ENCODE measurements at places on chromosomes 4 and X.

GRCh38 chr4:61373901-61374440 lies 173.8 kb downstream of the ADGRL3 start:
- no peak for DNase-seq

GRCh38 chrX:129239371-129239770 lies 283.9 kb downstream of the SMARCA1 start:
- no peak for DNase-seq

- no peak for DNase-seq
Observed at GRCh38 chrX:43735957-43736356, 79.9 kb downstream of the MAOA start.

GRCh38 chr4:21726255-21726815 lies 222.2 kb downstream of the KCNIP4 start:
- no peak for DNase-seq

- no peak for DNase-seq
Observed at GRCh38 chr4:80182237-80182866, 15.0 kb upstream of the PRDM8 start.

DNA sequence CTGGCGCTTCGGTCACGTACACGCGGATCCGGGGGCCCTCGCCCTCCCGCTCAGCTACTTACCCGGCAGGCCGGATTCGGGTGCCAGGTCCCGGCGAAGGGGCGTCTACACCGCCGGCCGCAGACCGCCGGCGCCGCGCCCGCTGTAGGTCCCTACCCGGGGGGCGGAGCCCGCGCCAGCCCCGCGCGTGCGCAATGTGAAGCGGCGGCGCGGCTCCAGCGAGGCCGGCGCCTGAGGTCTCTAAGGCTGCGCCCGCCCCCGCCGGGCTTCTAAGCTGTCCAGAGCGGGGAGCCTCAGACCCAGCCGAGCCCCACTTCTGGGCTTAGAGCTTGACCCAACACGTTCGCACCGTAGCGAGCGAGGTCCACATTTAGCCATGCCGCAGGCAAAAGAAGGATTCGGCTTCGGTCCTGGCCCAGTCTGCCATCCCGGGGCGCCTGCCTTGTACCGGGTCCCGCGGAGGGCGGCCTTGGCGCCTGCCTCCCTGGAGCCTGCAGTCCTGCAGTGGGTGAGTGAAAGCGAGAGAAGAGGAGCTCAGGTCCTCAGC lies at the start of gene ZNF518B:
Gene ZNF518B, minus strand, starts transcription at position 172 of the 547 bp plus-strand sequence. CDS start 11,098 bp downstream, outside the sequence.
- DNase-seq = no peak

GRCh38 chrX:41759817-41760216 lies 35.8 kb downstream of the GPR82 start:
- no peak for DNase-seq

GRCh38 chr4:106424426-106424825 lies 55.8 kb upstream of the GIMD1 start:
- DNase-seq = no peak

DNA sequence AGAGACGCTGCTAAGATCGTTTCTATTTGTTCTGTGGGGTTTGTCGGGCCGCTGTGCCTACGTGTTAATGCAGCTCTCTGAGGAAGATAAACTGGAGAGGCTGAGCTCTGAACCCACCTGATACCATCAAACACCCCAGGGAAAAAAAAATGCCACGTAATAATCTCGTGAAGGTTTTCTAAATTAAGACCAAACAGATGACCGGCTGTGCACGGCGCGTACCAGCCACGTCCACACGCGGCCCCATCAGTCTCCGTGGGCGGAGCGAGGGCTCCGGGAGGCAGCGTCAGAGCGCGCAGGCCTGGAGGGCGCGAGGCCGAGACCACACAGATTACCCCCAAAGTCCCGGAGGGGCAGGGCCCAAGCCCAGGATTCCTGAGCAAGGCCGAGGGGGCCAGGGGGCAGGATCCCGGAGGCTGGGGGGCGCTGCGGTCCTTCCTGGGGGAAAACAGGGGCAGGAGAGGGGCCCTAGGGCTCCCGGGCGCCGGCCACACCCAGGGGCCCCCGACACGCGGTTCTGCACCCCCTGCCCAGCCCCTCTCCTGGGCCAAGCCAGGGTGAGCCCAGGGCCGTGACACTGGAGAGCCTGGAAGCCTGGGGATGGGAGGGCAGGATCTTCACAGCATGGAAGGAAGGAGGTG lies 91.9 kb downstream of the FAM53A start:
- DNase-seq = no peak

- no peak for DNase-seq
Observed at GRCh38 chr4:167052631-167053091, 181.6 kb downstream of the SPOCK3 start.

DNA sequence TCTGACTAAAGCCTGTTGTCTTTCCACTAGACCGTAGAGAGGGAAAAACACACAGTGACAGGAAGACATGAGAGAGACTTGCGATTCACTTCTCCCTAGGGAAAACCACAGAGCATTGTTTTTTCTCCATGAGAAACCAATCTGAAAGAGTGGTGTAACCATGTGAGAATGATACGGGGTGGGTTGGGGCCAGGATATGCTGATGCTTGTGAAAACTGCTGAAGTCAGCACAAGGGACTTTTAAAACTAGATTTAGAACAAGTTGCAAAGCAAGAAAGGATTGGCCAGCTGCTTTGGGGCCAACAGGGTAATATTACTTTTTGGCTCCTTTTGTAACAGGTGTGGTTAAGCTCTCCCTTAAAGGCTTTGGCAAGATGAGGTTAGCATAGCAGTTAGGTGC lies 66.1 kb downstream of the NHSL2 start:
- no peak for DNase-seq

GRCh38 chr4:121077496-121077895 lies 5.2 kb upstream of the NDNF start:
- no peak for DNase-seq

DNA sequence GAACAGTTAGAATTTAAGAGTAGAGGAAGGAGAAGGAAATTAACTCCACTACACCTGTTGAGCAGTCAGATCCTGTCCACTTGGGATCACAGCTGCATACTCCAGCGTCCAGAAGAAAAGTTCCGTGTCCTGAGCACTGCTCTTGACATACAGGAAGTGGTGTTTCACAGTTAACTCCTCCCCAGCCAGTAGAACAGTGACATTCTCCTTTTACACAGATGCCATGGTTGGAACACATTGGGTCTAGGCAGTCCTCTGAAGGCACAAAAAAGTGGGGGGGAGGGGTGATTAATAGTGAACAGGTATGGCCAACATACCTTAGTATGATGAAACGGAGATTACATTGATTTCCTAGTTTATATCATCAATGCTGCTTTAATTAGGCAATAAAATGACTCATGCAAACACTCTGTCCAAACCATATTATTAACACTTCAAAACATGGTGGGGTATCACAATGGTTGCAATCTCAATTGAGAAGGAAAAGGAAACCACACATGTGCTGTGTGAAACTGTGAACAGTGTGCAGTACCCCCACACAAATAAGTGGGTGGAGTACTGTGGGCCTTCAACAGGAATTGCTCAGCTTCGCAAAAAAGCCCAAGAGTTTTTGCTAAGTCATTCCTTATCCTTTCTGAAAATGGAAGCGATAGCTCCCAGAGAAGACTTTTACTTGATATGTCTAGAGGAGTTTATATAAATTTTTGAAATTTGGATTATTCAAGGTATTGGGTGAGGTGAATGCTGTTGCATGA lies 295.6 kb downstream of the SH2D1A start:
- DNase-seq = no peak

DNA sequence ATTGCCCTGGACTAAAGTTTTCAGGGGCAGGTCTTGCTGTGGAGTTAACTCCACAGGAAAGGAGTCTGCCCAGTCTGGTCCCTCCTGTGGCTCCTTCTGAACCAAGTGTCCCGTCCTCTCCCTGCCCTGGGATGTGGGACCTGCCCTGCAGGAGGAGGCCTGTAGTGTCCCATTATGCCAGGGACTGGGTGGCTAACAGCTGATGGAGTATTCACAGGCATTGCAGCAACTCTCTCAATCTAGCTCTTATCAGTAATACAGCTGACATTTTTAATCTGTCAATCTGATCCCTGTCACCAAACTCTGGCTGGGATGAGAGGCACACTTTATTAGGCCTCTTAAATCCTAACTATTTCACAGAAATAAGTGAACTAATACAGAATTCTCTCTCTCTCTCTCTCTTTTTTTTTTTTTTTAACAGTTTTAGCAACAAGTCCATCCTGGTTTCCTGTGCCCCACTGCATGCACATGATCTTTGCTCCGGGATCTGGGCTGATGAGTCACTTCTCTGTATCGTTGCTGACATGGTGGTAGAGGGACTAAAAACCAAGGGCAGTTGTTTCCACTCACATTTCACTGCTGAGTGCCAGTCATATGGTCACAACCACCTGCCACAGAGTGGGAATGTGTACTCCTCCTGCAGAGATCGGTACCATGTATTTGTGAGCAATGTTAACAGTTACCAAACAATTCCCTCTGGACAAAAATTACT lies 39.1 kb downstream of the HAND2 start:
- DNase-seq = no peak

DNA sequence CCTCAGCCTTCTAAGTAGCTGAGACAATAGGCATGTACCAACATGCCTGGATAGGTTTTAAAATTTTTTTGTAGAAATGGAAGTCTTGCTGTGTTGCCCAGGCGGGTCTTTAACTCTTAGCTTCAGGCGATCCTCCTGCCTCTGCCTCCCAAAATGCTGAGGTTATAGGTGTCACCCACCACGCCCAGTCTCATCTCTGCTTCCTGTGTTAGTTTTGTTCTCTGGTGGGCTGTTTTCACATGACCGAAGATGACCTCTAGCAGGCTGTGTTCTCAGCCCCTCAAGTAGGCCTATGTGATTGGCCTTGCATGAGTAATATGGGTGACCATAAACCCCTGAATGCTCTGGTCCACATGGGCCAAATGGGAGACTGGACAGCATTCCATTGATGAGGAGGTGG lies 56.8 kb upstream of the MSANTD1 start:
- DNase-seq = no peak

DNA sequence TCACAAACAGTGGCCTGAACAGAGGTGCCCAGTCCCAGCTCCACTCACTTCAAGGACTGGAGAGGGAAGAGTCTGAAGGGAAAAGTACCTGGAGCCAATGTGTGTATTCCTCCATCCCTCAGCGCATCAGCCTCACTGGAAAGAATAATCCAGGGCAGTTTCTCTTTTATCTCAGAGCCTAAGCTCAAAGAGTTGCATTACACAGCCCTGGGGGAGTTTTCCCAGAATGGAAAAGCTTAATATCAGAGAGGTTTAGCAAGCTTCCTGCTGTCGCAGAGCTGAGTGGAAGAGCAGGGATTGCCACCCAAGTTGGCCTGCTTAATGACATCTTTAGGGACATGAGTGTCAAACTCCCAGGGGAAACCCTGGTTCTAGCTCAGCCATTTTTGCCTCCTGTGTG lies 80.4 kb upstream of the MSX1 start:
- DNase-seq = no peak

DNA sequence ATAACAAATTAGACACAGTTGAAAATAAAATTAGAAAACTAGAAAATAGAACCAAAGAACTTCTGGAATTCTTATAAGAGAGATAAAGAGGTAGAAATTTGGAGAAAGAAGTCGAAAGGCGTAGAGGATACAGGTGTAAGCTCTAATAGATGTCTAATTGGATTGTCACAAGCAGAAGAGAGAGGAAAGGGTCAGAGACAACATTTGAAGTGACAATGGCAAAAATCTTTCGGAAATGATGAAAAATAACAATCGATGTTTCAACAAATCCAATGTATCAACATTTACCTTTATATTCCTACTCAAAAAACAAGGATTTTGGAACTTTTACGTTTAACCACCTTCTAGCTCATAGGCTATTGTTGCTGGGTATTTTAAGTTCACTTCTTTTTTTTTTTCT lies 3.8 kb downstream of the CXCL8 start:
- DNase-seq = no peak

DNA sequence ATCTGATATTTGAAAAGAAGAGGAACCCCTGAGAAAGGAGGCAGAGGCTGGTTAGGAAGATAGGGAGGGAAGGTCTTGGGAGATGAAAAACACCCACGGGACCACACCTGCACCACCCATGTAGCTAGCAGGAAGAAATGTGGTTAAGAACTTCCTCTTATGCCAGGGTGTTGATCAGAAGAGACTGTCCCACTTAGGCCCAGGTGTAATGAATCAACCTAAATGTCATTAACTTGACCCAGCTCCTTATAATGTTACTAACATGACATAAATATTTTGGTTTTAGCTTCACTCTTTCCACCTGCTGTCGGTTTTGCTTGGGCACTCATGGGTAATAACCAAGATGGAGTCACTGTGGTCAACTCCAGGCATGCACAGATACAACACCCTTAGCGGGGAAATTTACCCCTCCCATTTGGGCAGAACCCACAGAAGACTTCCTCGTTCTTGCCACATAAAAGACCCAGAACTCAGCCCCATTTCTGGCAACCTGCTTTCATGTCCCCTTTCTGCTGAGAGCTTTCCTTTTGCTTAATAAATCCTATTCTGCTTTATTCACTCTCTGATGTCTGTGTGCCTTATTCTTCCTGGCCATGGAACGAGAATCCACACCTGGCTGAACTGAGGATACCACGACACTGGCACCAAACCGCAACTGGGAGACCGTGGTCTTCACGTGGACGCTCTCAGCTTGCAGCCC lies 46.8 kb downstream of the ZNF141 start:
- no peak for DNase-seq

GRCh38 chr4:105994061-105994460 lies 98.8 kb downstream of the NPNT start:
- DNase-seq = no peak

GRCh38 chrX:101287402-101287801 lies 3.7 kb downstream of the TAF7L start:
- no peak for DNase-seq

- no peak for DNase-seq
Observed at GRCh38 chr4:38889143-38889542, 21.5 kb downstream of the FAM114A1 start.

DNA sequence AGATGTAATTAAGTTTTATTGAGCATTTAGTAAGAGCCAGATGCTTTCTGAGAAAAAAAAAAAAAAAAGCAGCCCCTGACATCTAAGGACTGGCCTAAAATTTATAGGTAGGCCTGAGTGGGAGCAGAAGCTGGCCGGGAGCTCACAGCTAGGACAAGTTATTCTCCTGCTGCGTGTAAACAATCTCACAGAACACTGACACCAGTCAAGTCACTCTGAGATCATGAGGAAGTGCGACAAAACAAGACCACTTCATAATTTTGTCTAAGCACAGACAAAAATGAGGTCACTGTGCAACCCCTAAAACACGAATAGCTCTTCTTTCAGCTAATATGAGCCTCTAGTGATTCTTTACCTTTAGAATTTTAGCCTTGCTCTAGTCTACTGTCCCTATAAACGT lies 15.3 kb upstream of the NSUN7 start:
- no peak for DNase-seq

GRCh38 chr4:99855678-99856077 lies 38.5 kb downstream of the LAMTOR3 start:
- DNase-seq = no peak

DNA sequence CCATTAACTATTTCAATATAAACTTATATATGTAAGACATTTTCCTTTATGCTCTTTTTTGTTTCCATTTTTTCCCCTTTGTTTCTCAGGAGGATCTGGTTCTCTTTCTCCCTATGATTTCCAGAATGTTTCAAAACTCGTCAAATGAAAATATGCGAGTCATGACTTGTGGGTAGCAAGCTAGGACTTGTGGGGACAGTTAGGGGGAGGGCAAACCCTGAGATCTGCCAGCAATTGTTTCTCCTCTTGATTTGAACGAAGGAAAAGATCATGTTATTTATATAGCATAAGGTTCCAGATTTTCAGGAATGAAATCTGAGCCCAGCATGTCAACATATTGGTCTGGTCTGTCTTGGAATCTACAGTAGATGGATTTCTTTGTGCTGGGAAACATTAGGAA lies 28.9 kb upstream of the GPC4 start:
- no peak for DNase-seq

- no peak for DNase-seq
Observed at GRCh38 chr4:1082215-1083182, 30.9 kb downstream of the RNF212 start.

- no peak for DNase-seq
Observed at GRCh38 chr4:152523731-152524130, 12.2 kb downstream of the FBXW7 start.

Data from AG04449 (cell line).